Cardiac septum (tissue), 1 donor: ENCODE measurements at places on chromosomes 4 and X.

- no peak for DNase-seq
These were observed 29.9 kb upstream of the SOD3 start for GRCh38 chr4:24765376-24765988.

GRCh38 chrX:145532176-145532780 lies 285.0 kb downstream of the SPANXN1 start:
- no peak for DNase-seq

- no peak for DNase-seq
These were observed 56.0 kb downstream of the MED28 start for GRCh38 chr4:17670423-17670822.

GRCh38 chr4:71906096-71906495 lies 122.2 kb upstream of the GC start:
- DNase-seq: no peak

DNA sequence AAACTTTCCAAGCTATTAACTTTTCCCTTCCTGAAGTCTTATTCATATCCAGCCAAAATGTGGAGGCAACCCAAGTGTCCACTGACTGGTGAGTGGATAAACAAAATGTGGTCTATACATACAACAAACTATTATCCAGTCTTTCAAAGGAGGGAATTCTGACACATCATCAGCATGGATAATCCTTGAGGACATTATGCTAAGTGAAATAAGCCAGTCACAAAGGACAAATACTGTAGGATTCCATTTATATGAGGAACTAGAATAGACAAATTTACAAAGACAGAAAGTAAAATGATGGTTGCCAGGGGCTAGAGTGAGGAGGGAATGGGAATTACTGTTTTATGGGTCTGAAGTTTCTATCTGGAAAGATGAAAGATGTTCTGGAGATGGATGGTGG lies 178.7 kb upstream of the PITX2 start:
- DNase-seq: no peak

- DNase-seq: no peak
These were observed 46.6 kb upstream of the HS6ST2 start for GRCh38 chrX:133005042-133005441.
